NCI-H1694 (cell line): ENCODE measurements at places on chromosomes 13 and 19.

DNA sequence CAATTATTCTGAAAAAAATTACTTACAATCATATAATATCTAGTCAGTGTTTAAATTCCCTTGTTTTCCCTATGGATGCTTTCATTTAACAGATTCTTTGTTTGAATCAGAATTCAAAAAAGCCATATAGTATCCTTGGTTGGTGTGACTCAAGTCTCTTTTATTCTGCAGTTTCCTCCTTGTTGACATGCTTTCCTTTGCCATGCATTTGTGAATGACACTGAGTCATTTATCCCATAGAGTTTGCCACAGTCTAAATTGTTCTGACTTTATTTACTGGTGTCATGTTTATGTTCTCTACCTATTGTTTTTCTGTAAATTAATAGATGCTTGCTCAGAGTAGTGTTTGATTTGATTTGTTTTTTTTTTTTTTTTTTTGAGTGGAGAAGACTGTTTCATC, 893.8 kb upstream of the SLC10A2 start:
- no peak for DNase-seq

- no peak for DNase-seq
These were observed 30.2 kb downstream of the GARRE1 start for GRCh38 chr19:34284505-34284904.

- no peak for DNase-seq
These were observed 2.1 kb upstream of the TGFB1 start for GRCh38 chr19:41355802-41356201.

GRCh38 chr19:17951157-17951989, 15.5 kb upstream of the KCNN1 start:
- DNase-seq = no peak

GRCh38 chr13:74696148-74696922, 562.1 kb upstream of the KLF12 start:
- no peak for DNase-seq

GRCh38 chr19:33284756-33285155, 17.6 kb downstream of the CEBPA start:
- DNase-seq = no peak

GRCh38 chr19:6518145-6518911, 12.5 kb upstream of the TNFSF9 start:
- no peak for DNase-seq

DNA sequence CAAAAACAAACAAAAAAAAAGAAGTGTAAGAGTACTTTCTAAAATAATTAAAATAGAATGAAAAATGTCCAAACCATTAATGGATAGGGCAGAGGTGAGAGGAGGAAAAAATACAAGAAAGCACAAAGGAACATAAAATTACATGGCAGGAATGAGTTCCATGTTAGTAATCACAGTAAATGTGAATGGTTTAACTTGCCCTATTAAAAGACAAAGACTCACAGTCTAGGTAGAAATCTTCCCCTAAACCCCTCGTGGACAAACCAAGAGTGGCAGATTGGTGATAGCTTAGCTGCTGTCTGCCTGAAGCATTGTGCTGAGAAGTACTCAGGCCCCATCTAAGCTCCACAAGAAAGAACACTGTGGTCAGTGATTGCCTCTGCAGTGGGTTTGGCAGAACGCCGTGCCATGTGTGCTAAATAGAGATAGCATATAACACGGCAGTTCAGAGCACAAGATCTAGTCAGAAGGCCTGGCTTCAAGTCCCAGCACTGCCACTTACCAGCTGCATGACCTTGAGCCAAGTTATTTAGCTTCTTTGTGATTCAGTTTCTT, 103.5 kb downstream of the DPF1 start:
- DNase-seq = no peak

DNA sequence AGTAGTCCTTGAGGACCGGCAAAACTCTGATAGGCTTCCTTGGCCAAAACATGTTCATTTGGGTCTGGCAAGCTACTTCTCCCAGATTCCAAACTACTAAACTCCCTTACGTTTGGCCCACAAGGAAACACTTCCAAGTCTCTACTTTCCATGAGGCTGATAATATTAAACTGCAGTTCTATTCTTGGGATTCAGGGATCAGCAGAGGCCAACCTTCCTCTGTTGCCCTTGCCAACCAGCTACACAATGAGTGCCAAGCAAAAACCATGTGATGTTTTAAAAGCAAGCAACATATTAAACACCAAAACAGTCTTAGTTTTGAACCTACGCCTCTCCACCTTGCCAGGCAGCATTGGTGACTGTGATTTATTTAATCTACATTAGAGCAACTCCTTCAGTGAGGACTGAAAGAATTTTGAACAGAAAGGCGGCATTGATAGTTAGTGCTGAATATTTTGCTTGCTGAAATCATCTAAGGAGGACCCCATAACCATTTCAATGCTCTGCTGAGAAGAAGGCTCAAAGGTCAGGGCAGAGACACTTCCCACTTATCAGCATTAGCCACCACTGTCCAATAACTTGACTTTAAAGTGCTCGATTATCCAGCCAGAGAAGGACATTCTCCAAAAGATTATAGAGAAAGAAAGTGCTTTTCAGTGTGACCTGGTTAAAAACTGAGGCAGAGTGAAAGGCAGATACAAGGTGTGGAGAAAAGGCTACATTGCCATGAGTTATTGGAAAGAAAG, 287.1 kb downstream of the TBC1D4 start:
- DNase-seq = no peak

DNA sequence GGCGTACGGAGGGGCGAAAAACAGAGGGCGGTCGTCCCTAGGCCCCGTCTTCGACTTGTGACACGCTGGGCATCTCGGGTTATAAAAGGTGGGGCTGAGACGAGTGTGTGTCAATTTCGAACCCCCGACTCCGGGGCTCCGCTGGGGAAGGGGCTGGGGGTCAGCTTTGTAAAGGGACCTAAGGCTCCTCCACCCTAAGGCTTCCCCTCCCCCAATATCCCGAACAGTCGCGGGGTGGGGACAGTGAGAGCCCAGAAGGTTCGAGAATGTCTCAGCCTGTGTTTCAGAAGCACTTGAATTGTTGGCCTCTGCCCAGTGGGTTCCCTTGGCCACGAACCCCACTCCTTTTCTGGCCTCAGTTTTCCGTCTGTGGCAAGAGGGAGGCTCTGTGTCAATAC, 450 bp downstream of the SELENOW start:
- no peak for DNase-seq

DNA sequence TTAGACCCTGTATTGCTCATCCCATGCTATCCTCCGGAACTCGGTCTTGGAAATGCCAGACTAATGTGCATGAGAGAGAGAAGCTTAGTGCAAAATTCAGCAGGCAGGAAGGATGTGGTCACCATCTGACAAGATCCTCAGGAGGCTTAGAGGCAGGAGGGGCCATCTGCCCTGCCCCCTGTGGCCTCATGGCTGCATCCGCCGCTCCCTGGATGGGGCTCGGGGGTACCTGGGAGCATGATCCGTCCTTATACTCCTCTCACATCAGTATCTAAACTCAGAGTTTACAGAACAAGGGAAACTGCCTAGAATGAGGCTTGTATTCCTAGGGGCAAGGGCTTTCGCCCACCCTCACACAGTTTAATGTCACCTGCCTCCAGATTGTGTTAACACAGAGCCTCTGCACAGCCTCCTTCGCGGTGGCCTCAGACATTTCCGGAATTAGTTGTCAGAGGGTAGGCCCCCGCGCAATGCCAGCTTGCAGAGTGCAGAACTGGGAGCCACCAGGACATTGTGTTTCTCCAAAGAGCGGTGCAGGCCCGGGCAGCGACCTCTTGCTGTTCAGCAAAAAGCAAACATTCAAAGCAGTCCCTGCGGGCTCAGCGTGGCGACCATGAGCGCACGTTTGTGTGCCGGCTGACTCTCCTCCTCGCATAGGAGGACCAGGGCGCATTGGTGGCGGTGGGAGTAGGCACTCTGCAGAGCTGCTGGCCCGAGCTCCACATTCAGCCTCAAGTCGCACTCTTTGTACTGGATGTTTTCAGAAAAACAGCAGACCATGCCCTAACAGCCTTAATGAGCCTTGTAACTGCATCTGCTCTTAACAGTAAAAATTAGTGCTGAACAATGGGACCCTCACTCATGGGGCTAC, 39.1 kb downstream of the GPR12 start:
- peak; percentile 65 for DNase-seq

- no peak for DNase-seq
These were observed 16.9 kb downstream of the PEX11G start for GRCh38 chr19:7471696-7472615.

- DNase-seq = no peak
These were observed 70.8 kb upstream of the GPR12 start for GRCh38 chr13:26831336-26831908.

- DNase-seq = no peak
These were observed 41.2 kb upstream of the KCTD4 start for GRCh38 chr13:45242070-45242469.

DNA sequence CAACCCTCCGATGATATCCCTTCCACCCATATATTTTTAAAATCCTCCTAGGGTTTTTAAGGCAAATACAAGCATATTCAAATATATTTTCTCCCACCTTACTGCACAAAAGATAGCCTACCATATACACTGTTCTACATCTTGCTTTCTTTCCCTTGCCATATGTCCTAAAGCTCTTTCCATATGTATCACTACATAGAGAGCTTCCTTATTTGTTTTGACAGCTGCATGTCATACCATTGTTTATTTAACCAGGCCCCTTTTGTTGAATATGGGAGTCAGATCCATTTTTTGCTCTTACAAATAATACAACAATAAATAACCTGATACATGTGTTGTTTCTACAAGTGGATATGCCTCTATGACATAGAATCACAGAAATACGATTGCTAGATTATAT, 32.8 kb upstream of the WDFY2 start:
- no peak for DNase-seq

DNA sequence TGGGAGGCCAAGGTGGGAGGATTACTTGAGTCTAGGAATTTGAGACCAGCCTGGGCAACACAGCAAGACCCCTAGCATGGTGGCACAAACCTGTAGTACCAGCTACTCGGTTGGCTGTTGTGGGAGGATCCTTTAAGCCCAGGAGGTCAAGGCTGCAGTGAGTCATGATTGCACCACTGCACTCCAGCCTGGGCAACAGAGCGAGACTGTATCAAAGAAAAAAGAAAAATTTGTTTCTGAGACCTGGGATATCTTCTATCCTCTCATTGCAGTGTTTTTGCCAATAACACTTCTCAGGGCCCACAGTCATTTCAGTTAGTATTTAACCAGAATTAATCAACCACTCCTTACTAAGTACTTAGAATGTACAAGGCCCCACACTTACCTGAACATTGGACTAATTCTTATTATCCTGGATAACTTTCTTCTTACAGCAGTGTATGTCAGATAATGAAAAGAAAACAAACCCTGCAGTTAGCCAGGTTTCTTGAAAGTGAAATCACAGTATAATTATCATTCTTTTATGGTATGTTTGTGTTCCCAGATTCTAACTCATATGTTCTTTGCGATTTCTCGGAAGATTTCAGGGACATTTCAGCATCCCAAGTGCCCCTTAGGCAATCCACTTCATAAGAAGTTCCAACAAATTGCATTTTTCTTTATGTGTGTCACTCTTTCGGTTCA, 75.6 kb upstream of the KLF5 start:
- no peak for DNase-seq

- no peak for DNase-seq
These were observed 82.3 kb downstream of the FGF9 start for GRCh38 chr13:21753117-21753729.

DNA sequence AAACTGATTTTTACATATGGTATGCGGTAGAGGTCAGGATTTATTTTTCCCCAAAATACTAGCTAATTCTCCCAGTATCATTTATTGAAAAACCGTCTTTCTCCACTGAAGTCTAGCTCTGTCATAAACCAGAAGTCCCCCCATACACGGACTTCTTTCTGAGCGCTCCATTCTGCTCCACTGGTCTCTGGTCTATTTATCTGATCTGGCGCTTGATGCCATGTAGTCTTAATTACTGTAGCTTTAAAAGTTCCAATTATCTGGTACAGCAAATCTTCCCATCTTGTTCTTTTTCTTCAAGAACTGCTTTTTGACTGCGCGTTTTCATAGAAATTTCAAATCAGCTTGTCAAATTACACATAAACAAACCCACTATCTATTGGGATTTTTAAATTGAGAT, 13.7 kb downstream of the DCUN1D2 start:
- no peak for DNase-seq

DNA sequence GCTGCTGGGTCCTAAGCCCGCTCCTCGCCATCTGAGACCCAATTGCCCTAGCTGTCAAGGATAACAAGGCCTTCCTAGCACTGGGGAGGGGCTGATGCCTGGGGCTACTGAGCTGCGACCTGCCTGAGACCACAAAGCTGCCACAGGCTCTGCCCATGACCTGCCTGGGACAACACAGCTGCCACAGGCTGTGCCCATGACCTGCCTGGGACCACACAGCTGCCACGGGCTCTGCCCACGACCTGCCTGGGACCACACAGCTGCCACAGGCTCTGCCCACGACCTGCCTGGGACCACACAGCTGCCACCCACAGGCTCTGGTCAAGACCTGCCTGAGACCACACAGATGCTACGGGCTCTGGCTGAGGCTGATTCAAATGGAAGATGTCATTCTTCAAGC, 54.8 kb downstream of the EPS15L1 start:
- no peak for DNase-seq

- peak; percentile 38 for DNase-seq
These were observed 2.9 kb upstream of the IRS2 start for GRCh38 chr13:109789262-109789661.

GRCh38 chr13:93226623-93227279, at the start of gene GPC6:
TSS of gene GPC6 (plus strand) at chr13:93226807.
- DNase-seq = peak; percentile 90

DNA sequence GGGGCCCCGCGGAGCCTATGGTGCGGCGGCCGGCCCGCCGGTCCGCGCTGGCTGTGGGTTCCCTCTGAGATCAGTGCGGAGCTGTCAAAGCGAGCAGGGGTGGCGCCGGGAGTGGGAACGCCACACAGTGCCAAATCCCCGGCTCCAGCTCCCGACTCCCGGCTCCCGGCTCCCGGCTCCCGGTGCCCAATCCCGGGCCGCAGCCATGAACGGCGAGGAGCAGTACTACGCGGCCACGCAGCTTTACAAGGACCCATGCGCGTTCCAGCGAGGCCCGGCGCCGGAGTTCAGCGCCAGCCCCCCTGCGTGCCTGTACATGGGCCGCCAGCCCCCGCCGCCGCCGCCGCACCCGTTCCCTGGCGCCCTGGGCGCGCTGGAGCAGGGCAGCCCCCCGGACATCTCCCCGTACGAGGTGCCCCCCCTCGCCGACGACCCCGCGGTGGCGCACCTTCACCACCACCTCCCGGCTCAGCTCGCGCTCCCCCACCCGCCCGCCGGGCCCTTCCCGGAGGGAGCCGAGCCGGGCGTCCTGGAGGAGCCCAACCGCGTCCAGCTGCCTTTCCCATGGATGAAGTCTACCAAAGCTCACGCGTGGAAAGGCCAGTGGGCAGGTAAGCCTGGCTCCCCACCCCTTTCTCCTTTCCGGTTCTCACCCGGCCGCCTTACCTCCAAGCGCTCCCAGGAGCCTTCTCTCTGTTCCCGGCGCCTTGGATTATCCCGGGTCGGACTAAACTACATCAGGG, at the start of gene PDX1:
Gene PDX1, plus strand, starts transcription at position 67 of the 743 bp plus-strand sequence. Its CDS starts 139 bp downstream, at position 206.
- DNase-seq = no peak
